ENCODE measurements at places on chromosomes 5 and 9. TPM values are rescaled to one million over a fixed set of nuclear protein-coding genes. Genes with fewer than 3 reads are reported as not detected.

Gene AP3B1
- 22.0 TPM for total RNA-seq

GRCh38 chr5:181173420-181174342, 26.3 kb downstream of the OR2V2 start:
- H3K36me3 ChIP-seq, result no peaks in the 10 kb centered on the region
- peak overlapping the region; percentile 79 for H3K27ac ChIP-seq
- DNase-seq, result no peak

DNA sequence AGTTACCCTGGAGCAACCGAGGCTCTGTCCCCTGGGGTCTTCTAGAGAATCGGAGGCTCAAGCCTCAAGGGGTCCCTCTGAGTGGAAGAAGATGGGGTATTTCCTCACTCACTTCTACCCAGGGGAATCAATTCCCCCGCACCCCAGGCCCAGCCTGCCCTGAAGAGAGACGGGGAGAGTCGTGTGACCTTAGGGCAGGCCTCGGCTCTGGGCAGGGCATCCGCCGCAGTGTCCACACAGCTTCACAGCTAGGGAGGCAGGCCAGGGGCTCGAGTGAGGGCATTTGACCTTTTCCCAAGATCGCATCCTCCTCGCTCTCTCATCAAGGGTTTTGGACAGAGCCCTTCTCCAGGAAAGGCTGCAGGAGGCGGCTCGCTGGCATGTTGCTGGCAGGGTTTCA, 57.9 kb upstream of the CNOT6 start:
- DNase-seq, result no peak
- no peak overlapping the region for H3K27ac ChIP-seq
- H3K4me3 ChIP-seq, result no peak overlapping the region
- H3K36me3 ChIP-seq, result no peaks in the 10 kb centered on the region
- H3K27me3 ChIP-seq, result peaks cover 41% of the 10 kb centered on the region

- no peaks in the 10 kb centered on the region for H3K27me3 ChIP-seq
- H3K4me3 ChIP-seq, result no peak overlapping the region
- H3K36me3 ChIP-seq, result no peaks in the 10 kb centered on the region
- peaks cover 41% of the 10 kb centered on the region for H3K4me1 ChIP-seq
These were observed 49.5 kb upstream of the DENND4C start for GRCh38 chr9:19180991-19181390.

Gene C1QTNF2
- total RNA-seq, result 1.4 TPM

Gene DMRT3
- total RNA-seq, result not detected

DNA sequence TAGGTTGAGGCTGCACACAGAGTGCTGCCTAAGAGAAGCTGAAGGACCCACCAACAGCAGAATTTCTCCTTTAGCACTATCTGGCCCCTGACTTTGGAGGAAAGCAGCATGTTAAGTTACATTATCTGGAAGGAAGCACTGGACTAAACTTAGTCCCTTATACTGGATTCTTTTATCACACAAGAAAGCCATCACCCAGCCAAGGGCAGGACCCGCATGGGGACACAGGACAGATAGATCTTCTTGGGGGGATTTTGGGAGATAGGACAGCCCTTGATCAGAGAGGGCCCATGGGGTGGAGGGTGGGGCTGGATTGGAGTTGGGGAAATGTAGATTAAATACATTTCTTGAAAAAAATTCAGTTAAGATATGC, 14.4 kb downstream of the ANKRD33B start:
- no peak overlapping the region for H3K4me3 ChIP-seq
- peak overlapping the region; percentile 79 for H3K27ac ChIP-seq
- H3K4me1 ChIP-seq, result peaks cover 56% of the 10 kb centered on the region
- H3K36me3 ChIP-seq, result no peaks in the 10 kb centered on the region
- H3K27me3 ChIP-seq, result no peaks in the 10 kb centered on the region

DNA sequence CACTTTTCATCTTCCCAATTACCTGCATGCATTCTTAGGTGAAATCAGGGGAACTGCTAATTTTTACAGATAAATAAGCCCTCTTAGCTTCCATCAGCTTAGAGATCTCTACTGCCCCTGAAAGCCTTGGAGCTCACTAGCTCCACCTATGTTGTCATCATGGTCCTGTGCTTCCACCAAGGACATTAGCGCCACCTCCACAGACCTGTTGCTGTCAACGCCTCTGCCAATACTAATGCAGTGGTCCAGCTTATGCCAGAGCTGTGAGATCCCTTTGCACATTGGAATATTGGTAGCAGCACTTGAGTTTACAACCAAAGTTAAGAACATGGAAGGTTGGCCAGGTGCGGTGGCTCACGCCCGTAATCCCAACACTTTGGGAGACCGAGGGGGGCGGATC, 7.7 kb upstream of the SHISAL2B start:
- H3K36me3 ChIP-seq, result no peaks in the 10 kb centered on the region
- H3K27ac ChIP-seq, result no peak overlapping the region
- no peak overlapping the region for H3K4me3 ChIP-seq
- no peaks in the 10 kb centered on the region for H3K4me1 ChIP-seq
- no peak for DNase-seq

Gene MEGF9
- 5.1 TPM for total RNA-seq

DNA sequence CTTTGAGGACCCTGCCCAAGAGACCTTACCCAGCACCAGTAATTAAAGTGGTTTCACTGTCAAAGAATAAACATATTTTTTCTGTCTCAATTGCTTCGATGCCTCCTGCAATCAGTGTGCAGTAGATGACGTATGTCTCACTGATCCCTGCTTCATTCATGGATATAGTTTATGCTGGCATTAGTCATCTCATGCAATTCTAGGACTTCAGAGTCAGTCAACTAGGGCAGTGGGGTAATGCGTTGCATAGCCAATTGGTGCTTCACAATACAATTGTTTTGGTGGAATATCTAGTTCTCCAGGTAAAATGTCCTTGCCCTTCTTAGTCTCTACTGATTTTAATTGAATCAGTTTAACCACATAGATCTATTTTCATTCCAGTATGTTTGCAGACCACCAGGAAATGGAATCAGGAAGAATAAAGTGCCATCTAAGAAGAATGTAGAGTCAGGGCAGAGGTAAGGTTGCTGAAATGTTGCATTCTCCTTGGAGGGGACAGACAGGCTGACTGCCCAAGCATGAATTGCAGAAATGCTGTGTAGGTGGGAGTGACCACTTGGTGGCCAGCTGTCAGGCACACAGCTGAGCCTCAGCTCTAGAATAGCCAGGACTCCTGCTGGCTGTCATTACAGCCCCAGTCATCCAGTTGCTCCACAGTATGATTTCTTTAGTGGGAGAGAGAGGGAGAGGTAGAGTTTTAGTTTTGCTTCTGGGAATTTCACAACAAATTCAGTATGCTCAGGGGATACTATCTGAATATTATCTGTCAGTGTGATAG, 73.5 kb upstream of the MEGF10 start:
- no peaks in the 10 kb centered on the region for H3K36me3 ChIP-seq
- H3K27me3 ChIP-seq, result peaks cover 8% of the 10 kb centered on the region
- no peaks in the 10 kb centered on the region for H3K4me1 ChIP-seq
- H3K27ac ChIP-seq, result no peak overlapping the region
- H3K4me3 ChIP-seq, result no peak overlapping the region
- DNase-seq, result no peak

- peaks cover 10% of the 10 kb centered on the region for H3K27me3 ChIP-seq
- no peak overlapping the region for H3K4me3 ChIP-seq
- no peak overlapping the region for H3K27ac ChIP-seq
- no peaks in the 10 kb centered on the region for H3K36me3 ChIP-seq
- H3K4me1 ChIP-seq, result no peaks in the 10 kb centered on the region
These were observed 77.9 kb upstream of the VPS13A start for GRCh38 chr9:77099388-77099787.

GRCh38 chr5:191949-192690, 825 bp downstream of the LRRC14B start:
- H3K4me1 ChIP-seq, result peaks cover 52% of the 10 kb centered on the region
- H3K4me3 ChIP-seq, result peak overlapping the region; percentile 69
- no peak for DNase-seq
- H3K27ac ChIP-seq, result peak overlapping the region; percentile 95

DNA sequence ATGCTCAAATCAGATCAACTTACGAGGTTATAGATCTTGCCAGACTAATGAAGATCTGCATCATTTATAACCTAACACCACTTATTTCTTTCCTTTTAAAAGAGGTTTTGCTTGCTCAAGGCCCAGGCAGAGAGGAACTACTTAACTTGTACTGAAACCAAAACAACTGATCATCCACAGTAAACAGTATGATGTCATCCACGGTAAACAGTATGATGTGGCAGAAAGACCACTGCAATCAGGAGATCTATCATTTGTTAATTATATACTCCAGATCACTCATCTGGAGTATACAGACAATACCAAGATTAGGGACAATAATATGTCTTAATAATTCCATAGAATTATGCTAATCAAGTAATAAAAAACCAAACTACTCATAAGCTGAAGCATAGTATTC, 116.8 kb downstream of the ADAMTS6 start:
- peak overlapping the region; percentile 28 for H3K4me3 ChIP-seq
- peak overlapping the region; percentile 70 for H3K27ac ChIP-seq
- H3K27me3 ChIP-seq, result no peaks in the 10 kb centered on the region
- DNase-seq, result no peak

DNA sequence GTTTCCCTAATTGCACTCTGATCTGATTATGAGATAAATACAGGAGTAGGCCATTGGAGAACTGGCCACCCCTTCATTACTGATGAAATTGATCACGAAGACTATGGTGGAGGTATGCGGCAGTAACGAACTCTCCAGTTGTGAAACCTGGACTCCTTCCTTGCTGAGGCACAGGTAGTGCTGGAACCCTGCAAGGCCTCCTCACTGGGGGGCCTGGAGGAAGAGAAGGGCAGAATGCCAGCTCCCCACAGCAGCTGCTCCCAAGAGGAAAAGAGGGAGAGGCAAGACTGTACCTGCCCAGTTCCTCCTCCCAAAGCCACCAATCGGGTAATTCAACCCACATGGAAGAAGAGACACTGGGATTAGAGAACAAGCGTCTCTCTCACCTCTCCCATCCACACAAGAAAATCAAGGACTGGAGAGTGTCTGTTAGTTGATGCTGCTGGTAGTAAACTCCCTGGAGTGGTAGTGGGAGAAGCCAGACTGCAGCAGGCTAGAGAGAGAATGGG, 19.1 kb upstream of the TRIO start:
- no peak overlapping the region for H3K4me3 ChIP-seq
- no peak overlapping the region for H3K27ac ChIP-seq
- no peaks in the 10 kb centered on the region for H3K27me3 ChIP-seq
- no peaks in the 10 kb centered on the region for H3K36me3 ChIP-seq
- DNase-seq, result no peak

DNA sequence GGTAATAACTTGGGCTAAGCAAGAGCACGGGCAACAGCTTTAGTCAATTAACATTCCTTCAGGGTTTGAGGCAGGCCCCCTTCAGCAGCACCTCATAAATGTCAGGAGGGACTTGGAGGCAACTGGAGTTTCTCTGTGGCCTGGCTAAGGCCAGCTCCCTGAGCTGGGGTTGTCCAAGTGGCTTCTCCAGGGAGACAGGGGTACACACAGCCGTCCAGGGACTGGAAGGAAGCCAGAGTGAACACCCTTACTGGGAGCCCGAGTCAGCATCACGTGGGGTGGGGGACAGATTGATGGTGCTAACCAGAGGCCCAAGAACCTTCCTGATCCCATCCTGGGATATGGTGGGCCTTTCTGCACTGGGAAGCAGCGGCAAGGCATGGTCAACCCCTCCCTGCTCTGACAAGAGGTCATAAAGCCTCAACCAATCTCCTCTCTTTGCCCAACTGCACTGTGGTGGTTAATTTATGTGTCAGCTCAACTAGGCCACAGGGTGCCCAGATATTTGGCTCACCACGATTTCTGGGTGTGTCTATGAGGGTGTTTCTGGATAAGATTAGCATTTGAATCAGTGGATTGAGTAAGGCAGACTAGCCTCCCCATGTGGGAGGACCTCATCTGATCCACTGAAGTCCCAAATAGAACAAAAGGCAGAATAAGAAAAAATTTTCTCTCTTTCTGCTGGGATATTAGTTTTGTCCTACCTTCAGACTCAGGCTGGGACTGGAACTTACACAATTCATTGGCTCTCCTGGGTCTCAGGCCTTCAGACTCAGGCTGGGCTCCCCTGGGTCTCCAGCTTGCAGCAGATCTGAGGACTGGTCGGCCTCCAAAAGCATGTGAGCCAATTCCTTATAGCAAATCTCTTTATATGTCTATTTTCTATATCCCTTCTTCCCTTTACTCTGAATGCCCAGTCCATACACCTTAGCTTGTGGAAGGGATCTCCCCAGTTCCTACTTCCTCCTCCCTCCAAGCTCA, 127.2 kb upstream of the LARP1 start:
- H3K27me3 ChIP-seq, result peaks cover 4% of the 10 kb centered on the region
- DNase-seq, result no peak
- H3K4me3 ChIP-seq, result no peak overlapping the region
- no peak overlapping the region for H3K27ac ChIP-seq
- no peaks in the 10 kb centered on the region for H3K36me3 ChIP-seq

- no peaks in the 10 kb centered on the region for H3K36me3 ChIP-seq
- peaks cover 10% of the 10 kb centered on the region for H3K27me3 ChIP-seq
- H3K27ac ChIP-seq, result no peak overlapping the region
- H3K4me1 ChIP-seq, result no peaks in the 10 kb centered on the region
- H3K4me3 ChIP-seq, result no peak overlapping the region
These were observed 1.2 kb upstream of the INSL6 start for GRCh38 chr9:5186416-5187169.

DNA sequence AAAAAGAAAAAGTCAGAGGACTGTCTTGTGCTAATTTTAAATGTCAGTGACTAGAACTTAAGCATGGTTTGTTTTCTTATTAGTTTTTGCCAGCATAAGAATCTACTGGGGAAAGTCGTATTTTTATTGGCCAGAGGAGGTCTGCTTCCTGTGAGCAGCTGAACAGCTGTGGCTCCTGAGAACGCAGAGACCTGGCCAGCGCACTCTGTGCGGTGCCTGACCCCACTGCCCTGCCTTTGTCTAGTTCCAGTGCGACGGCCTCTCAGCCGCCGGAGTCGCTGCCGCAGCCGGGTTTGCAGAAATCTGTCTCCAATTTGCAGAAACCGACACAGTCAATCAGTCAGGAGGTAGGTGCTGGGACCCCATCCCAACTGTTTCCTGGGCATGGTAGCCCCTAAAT, 42.5 kb downstream of the PRRC2B start:
- DNase-seq, result peak; percentile 69
- H3K4me3 ChIP-seq, result peak overlapping the region; percentile 1
- no peaks in the 10 kb centered on the region for H3K27me3 ChIP-seq

- no peaks in the 10 kb centered on the region for H3K27me3 ChIP-seq
- no peak overlapping the region for H3K27ac ChIP-seq
- no peak overlapping the region for H3K4me3 ChIP-seq
- DNase-seq, result no peak
- no peaks in the 10 kb centered on the region for H3K4me1 ChIP-seq
These were observed 115.9 kb upstream of the LPAR1 start for GRCh38 chr9:111154081-111154562.

GRCh38 chr5:73151766-73152410, 21.1 kb upstream of the TMEM174 start:
- no peaks in the 10 kb centered on the region for H3K36me3 ChIP-seq
- no peak overlapping the region for H3K4me3 ChIP-seq
- DNase-seq, result no peak
- H3K27me3 ChIP-seq, result peaks cover 14% of the 10 kb centered on the region
- H3K4me1 ChIP-seq, result no peaks in the 10 kb centered on the region

Measured in left ventricle myocardium inferior (tissue), 1 donor.